Stimulated activated CD8-positive, alpha-beta memory T cell treated with anti-CD3 and anti-CD28 coated beads, Interleukin-4, amount 100 ng/mL, for 1 hour (primary cell): ENCODE measurements at places on chromosomes 3 and 15.

- no peak for DNase-seq
Observed at GRCh38 chr3:52649461-52650210, 36.1 kb downstream of the PBRM1 start.

- no peak for DNase-seq
Observed at GRCh38 chr3:184129012-184129411, 6.1 kb upstream of the EIF2B5 start.

DNA sequence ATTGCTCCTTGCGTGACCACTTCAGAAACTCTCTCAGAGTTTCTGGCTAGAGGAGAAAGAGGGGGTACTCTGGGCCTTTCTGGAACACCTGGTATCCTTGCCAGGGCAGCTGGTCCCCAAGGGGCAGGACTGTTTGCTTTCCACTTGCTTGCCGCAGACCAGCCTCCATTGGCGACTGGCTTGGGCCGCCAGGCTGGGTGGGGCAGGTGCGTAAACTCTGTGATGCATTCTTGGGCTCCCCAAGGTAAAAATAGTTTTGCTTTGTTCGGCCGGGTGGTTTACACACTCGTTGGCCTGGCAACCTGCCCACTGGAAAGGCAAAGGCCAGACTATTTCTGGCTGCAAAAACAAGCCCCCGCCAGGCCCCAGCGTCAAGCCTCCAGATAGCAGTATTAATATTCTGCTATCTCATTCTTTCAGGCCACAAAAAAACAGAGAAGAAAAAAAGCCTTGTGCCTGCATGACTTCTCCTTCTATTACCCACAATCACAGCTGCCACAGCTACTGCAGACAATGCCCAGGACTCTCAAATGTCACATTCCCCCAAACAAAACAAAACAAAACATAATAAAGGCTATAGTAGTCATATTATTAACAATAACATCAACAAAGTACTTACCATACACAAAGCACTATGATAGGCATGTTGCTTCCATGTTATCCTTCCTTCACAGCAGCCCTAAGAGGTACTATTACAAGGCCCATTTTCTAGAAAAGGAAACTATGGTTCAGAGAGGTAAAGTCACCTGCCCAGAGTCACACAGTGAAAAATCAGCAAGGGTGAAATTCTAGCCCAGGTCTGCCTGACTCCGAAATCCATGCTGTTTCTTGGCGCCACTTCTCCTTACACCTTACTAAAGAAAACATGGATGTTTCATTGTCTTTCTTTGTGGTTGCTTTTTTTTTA, 14.0 kb upstream of the SSUH2 start:
- DNase-seq: no peak

- DNase-seq: no peak
Observed at GRCh38 chr3:100880072-100880471, 113.1 kb downstream of the ABI3BP start.

DNA sequence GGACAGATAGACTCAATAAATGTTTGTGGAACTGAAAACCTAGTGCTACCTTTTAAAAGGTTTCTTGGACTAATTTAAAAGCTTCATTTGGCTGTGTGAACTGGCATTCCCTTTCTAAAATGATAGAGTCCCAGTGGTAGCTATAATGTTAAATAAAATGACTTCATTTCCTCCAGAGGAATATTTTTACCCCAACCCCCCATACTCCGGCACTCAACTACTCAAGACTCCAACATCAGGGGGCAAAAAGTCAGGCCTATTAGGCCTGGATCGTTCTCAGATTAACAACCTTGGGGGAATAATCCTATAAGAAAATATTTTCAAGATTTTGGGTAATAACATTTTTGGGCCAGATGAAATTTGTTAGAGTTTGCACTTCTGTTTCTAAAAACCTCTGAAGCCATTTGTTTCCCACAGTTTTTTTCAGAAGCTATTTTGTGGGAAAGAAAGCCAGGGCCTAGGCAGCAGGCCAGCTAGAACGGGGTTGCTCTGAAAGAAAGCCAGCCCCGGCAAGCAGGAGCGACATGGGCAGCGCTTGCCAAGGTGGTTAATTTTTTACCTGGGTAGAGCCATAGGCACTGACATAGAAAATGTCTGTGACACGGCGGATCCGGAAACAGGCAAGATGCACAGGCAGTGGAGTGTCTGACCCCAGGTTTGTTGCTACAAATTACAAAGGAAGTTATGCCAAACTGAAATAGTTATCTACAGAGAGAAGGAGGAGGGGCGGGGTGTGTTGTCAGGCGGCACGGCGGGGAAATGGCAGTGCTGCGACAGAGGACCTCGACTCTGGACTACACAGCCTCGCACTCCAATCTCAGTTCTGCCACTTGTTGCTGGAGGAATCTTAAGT, 84.6 kb downstream of the MAGI1 start:
- DNase-seq: no peak

GRCh38 chr3:44999782-45000181, 23.7 kb downstream of the EXOSC7 start:
- DNase-seq: no peak

DNA sequence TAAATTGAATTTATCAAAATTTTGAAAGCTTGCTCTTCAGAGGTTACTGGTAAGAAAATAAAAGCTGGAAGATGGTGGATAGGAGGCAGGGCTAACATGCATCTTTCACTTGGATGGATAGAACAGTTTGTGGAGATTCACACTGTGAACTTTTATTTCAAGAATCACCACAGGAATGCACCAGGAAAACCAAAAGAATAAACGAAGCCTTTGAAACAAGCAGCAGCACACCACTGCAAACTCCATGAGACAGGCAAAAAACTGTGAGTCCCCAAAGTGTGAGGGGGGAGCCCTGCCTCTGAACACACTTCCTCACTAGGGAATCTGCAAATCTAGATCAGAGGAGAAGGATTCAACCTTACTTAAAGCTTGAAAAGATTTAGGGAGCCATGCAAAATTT, 122.2 kb downstream of the RTP4 start:
- no peak for DNase-seq

DNA sequence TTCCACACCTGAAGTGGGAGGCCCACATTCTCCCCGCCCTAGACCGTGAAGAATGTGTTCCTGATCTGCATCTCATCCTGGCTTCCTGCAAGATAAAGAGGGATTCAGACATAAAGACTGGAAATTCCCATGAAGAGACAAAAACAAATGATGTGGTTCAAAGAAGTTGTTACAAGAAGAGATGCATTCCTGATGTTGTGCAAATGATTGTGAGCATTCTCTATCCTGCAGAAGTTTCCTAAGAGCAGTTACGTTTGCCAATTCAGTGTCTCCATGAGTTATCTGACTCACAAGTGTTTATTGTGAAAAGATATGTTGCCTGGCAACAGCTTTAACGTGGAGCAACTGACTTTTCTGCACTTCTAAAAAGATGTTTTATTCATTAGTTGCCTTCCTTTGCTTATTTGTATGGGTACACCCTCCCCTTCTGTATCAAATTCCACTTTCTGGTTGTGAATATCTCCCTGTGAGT, 107.8 kb downstream of the ZIC4 start:
- DNase-seq: no peak

DNA sequence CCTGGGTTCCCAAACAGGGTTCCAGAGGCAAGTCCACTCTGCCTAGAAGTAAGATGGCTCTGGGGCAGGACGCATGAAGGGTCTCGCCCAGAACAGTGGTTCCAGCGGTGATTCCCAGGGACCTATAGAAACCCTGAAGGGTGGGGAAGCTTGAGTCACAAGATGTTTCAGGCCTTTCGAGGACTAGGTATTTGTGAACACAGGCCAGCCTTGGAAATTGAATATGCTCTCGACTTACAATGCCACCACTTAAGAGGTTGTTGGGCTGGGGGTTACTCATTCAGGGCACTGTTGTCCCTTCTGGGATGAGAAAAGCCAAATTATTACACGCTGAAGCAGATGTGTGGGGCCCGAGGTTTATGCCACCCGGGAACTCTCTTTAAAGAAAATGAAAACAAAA, 152.0 kb downstream of the TJP1 start:
- no peak for DNase-seq

DNA sequence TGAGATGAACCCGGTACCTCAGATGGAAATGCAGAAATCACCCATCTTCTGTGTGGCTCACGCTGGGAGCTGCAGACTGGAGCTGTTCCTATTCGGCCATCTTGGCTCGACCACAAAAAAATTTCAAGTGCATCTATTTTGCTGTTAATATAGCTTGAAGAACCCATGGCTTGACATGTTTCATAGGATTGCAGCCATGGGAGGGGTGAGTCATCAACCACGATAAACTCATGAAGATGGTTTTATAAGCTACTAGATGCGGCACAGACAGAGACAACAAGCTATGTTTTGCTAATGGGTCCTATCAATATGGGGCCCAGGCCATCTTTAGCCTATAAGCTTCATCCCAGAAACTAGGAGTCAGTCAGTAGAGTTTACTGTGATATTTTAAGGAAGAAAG, 100.4 kb upstream of the PHLDB2 start:
- DNase-seq: no peak

DNA sequence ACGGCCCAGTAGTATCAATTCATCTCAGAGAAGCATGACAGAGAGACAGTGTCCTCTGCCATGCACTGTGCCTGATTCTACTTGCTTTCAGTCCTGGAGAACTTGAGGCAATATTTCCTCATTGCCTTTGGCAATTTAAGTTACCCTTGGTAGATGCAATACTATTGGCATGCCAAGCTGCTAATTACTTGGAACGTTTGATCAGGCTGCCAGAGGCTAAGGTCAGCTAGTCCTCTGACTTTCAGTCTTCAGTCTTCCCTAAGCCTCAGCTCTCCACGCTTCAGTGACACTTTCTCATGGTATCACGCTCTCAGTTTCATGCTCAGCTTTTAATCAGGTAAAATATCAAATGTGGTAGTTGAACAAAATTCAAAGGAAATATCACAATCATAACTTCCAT, 13.1 kb upstream of the OSBPL11 start:
- no peak for DNase-seq

DNA sequence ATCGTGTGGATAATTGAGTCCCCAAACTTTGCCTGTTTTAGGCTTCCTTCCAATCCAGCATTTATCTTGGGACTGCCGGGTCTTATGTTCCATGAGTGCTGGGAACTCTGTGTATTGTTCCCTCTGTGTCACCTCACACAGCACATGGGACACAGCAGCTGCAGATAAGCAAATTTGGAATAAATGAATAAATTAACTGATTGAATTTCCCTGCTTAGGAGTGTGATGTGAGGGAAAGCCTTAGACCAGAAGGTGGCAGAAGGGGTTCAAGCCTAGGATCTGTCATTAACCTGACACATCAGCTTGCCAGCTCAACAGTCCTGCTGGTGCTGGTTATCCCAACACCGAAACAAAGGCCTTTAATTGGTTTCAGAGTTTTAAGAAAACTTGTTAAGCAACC, 114.3 kb downstream of the OXSM start:
- DNase-seq: no peak

GRCh38 chr3:61932499-61932898, 371.1 kb downstream of the PTPRG start:
- no peak for DNase-seq

DNA sequence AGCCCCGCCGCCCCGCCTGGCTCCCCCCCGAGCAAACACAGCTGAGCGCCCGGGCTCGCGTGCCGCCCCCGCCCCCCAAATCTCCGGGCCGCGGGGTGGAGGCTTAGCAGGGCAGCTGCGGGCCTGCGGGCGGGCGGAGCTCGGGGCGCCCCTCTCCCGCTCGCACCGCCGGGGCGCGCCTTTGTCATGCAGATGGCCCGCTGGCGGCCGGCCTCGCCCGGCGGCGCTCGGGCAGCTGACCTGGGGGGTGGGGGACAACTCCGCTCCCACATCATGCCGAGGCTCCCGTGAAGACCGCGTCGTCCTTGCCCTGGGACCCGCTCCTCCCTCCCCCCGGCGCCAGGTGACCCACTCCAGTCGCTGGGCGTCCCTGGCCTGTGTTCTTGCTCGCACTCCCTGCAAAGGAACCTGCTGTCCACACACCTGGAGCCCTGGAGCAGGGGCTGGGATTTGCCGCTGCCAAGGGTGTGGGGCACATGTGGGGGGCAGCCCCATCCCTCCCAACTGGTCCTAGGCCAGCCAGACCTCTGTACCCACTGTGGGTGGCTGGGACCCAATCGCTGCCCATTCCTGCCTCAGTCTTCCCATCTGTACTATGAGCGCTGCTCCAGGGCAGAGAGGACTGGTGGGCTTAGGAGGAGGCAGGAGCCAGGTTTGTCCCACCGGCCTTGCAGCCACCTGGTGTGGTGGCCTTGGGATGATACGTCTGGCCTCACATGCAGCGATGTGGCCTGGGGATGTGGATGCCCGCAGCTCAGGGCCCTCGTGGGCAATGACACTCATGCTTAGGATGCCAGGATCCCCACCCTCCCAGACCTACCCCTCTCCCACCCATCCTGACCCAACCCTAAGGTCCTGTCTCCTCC, 33.5 kb downstream of the DNAJB8 start:
- no peak for DNase-seq
